GM23248 (cell line): ENCODE measurements at places on chromosomes 7 and 10. TPM values are rescaled to one million over a fixed set of nuclear protein-coding genes. Genes with fewer than 3 reads are reported as not detected.
A peak's percentile ranks its signal among the peaks of the same experiment; 100 is the strongest.

GRCh38 chr7:47552621-47553020 is 29.3 kb downstream of the TNS3 start:
- peaks cover 32% of the 10 kb centered on the region for H3K4me1 ChIP-seq
- DNase-seq, result peak; percentile 93
- H3K36me3 ChIP-seq, result no peaks in the 10 kb centered on the region

Gene CALML5
- polyA plus RNA-seq, result not detected in 2 replicates

Gene ASZ1
- polyA plus RNA-seq, result not detected in 2 replicates

DNA sequence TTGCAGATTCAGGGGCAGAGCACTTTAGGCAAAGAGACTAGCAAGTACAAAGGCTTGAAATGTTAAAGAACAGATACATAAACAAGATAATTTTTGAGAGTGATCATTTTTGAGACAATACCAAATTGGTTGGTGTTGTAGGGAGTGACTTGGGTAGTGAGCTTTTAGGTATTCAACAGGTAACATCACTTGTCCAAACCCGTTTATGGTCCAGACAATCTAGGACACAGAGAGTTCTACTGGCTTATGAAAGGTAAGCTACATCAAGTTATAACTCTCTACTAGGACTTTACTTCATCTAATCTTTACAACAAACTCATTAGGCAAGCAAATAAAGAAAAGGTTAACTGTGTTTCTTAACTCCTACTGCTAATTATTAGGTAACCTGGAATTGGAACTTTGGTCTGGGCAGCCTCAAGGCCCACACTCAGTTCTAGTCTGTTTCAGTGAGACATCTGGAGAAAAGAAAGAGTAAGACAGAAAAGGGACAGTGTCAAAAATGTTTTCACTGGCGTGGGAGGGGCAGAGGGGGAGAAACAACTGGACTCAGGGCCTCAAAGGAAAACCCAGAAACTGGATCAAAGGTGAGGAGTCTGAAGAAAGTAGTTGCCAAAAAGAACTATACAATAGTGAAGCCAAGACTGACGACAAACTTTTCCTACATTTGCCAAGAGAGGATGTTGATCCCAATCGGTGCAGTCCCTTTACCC is 39.2 kb downstream of the GNAT3 start:
- H3K4me1 ChIP-seq, result no peaks in the 10 kb centered on the region
- H3K27ac ChIP-seq, result no peak overlapping the region
- no peak overlapping the region for H3K4me3 ChIP-seq
- H3K27me3 ChIP-seq, result no peaks in the 10 kb centered on the region
- DNase-seq, result no peak
- no peaks in the 10 kb centered on the region for H3K36me3 ChIP-seq

GRCh38 chr7:139328375-139328774 is 12.8 kb upstream of the FMC1 start:
- no peak overlapping the region for H3K4me3 ChIP-seq
- H3K27ac ChIP-seq, result 0 out of 2 replicates have a peak overlapping the region, but pooled peaks have one; percentile 27
- peak; percentile 91 for DNase-seq
- no peaks in the 10 kb centered on the region for H3K27me3 ChIP-seq
- H3K36me3 ChIP-seq, result no peaks in the 10 kb centered on the region

DNA sequence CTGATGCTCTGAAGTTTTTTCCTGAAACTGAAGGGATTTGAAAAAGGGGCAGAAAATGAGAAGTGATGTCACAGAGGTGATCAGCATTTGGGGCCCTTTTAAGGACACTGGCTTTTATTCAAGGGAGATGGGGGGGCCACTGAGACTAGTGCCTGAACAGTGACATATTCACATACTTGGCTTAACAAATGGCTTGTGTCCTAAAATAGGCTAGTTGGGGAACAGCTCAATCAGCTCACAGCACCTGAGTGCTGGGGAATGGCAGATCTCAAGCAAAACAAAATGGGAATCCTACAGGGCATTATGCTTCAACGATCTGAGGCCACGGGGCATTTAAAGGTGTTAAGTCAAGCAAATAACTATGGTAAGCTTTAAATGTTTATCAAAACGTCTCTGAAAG is 90.1 kb downstream of the UBE2H start:
- DNase-seq, result no peak
- H3K27ac ChIP-seq, result no peak overlapping the region
- peaks cover 18% of the 10 kb centered on the region for H3K4me1 ChIP-seq
- no peaks in the 10 kb centered on the region for H3K36me3 ChIP-seq
- H3K27me3 ChIP-seq, result no peaks in the 10 kb centered on the region

GRCh38 chr7:7751243-7752092 is 33.1 kb upstream of the RPA3 start:
- H3K4me1 ChIP-seq, result no peaks in the 10 kb centered on the region
- H3K27ac ChIP-seq, result no peak overlapping the region
- H3K4me3 ChIP-seq, result no peak overlapping the region

GRCh38 chr7:44565097-44565794 is 8.5 kb downstream of the DDX56 start:
- H3K4me1 ChIP-seq, result no peaks in the 10 kb centered on the region
- H3K27me3 ChIP-seq, result no peaks in the 10 kb centered on the region
- H3K27ac ChIP-seq, result no peak overlapping the region
- DNase-seq, result peak; percentile 76
- no peak overlapping the region for H3K4me3 ChIP-seq

GRCh38 chr10:35270100-35270499 is 66.2 kb upstream of the CCNY start:
- H3K4me1 ChIP-seq, result peaks cover 4% of the 10 kb centered on the region; the same call in 1 of the 2 replicates
- no peaks in the 10 kb centered on the region for H3K27me3 ChIP-seq
- H3K36me3 ChIP-seq, result no peaks in the 10 kb centered on the region

Gene NKX1-2
- not detected in 2 replicates for polyA plus RNA-seq
